GF-D8 (cell line): ENCODE measurements at places on chromosomes 12 and 14.

DNA sequence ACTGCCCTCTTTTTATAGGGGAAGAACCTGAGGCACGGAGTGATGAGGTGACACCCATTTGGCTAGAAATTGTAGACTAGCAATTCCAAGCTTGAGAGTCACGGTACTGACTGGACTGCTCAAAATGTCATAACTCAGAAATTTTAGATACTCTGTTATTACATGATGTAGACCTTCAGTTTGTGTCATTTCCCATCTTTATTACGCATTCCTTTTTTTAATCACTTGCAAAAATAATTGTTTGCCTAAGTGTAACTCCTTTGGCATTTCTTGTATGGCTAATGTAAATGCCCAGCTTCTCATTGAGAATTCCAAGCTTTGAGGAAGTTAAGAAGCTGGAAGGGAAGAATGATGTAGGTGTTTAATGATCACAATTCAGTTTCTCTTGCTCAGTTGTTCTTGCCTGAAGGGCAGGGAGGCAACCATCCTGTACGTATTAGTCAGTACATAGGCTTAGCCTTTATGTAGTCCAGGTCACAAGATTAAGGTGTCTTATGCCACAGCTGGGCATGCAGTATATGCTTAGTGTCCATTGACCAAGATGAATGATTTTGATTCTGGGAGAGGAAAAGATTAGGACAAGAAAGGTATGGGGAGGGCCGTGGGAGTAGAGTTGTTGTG, 68.2 kb upstream of the EVL start:
- no peak for DNase-seq

GRCh38 chr12:95591731-95592130, 40.5 kb upstream of the USP44 start:
- DNase-seq, result no peak

GRCh38 chr12:944211-944610, 5.3 kb downstream of the RAD52 start:
- no peak for DNase-seq

DNA sequence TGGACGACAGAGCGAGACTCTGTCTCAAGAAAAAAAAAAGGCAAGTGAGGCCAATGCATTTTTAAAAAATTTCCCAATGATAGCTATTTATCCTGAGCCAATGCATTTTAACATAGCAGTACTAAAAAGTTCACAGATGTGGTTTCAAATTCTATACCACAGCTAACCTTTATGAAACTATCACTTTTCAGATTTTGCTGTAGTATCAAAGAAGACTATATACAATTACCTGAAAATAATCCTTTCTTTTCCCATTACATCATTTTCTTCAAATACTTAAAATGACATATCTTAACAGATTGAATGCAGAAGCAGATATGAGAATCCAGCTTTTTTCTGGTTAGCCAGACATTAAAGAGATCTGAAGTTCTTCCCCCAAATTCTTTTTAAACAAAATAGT, 13.2 kb downstream of the ATF7 start:
- DNase-seq, result no peak
